ENCODE measurements at places on chromosomes 1 and 21.

- DNase-seq = no peak
Measured at GRCh38 chr1:85316321-85316720, 39.9 kb upstream of the BCL10 start.

- DNase-seq = no peak
Measured at GRCh38 chr1:232101231-232101630, 474.6 kb downstream of the DISC1 start.

- no peak for DNase-seq
Measured at GRCh38 chr1:22555371-22555656, 8.0 kb upstream of the EPHA8 start.

DNA sequence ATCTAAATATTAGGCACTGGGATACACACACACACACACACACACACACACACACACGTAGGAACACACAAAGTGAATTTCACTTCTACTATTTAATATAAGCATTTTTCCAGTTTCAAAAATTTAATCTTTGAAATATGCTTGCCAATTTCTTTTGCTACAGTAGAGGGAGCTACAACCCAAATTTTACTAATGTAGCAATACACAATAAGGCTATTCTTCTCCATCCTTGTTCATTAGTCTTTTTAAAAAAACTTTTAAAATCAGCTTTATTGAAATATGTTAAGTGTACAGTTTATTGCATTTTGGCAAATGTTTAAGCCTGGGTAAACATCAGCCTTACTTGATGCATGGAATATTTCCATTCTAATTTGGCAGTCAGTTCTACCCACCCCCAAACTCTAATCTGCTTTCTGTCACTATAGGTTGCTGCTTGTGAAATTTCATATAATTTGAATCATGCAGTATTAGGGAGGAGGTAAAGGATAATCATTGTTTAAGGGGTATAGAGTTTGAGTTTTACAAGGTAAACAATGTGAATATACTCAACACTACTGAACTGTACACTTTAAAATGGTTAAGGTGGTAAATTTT, 93.0 kb upstream of the TENT5C start:
- DNase-seq = peak; percentile 42

DNA sequence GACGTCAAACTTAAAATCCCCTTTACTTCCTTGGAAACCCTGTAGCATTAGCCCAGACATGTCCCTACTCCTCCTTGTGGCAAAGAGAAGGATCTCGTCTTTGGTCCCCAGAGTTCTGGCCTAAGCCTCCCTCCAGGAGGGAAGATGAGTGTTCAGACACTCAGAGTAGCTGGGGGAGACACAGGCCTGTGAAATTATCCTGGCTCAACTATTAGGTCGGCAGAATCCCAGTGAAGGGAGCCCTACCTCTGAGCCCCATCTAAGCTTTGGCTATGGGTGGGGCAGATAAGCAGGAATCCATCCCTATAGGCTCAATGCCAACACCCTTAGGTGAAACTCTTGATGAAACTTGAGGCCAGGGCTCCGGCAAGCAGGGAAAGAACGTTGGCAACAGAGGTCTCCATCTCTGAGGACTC, 1.7 kb upstream of the SFN start:
- DNase-seq = no peak

GRCh38 chr1:54608566-54609230, 14.6 kb downstream of the FAM151A start:
- DNase-seq = no peak

GRCh38 chr1:17297991-17298390, 10.0 kb upstream of the PADI4 start:
- DNase-seq = no peak

GRCh38 chr1:74712881-74713280, 20.0 kb downstream of the CRYZ start:
- DNase-seq = no peak

DNA sequence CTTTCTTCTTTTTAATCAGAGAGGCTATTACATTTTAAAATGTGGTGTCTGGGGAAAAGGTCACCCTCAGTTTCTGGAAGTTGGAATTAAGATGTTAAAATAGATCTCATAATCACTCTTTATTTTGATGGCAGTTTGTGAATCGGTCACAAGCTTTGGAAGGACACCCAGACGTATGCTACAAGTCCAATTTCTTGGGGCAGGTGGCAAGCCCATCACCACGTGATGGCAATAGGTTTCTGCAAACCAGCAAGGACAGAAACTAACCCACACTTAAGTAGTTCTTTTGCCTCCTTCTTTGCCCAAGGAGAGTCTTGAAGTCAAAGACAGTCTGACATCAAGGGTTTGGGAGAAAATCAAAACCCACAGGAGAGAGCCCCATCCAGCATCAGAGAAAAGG, 72.9 kb downstream of the C1orf87 start:
- DNase-seq = no peak

DNA sequence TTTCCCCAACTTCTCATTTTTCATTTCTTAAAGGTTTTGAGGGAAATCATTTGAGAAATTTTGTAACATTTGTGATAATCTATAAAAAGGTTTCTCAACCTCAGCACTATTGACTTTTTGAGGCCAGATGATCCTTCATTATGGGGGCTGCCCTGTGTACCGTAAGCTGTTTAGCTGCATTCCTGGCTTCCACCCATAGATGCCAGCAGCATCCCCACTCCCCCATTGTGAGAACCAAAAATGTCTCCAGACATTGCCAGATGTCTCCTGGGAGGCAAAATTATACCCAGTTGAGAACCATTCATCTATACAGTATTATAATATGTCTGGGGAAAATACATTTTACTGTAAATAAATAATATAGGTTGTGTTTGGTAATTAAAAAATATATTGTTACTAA, 146.0 kb downstream of the PBX1 start:
- no peak for DNase-seq

DNA sequence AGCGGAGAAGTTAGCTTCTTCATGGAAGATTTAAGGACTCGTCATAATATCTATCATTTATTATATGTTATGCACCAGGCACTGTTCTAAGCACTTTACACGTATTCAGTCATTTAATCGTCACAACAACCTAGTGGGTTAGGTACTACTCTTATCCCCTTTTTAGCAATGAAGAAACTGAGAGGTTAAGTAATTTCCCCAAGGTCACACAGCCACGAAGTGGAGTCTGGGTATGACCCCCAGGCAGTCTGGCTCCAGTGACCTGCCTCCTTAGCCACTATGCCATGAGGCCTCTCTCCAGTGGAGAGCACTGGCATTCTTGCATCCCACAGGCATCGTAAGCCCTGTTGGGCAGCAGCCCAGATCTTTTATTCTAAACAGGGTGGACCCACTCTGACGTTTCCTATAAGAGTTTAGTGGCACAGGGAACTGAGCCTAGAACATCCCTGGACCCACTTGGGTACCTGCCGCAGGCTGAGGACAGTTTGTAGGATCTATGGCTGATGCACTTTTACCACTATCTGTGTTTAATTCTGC, 123.0 kb downstream of the NAV1 start:
- no peak for DNase-seq

- no peak for DNase-seq
Measured at GRCh38 chr1:35777109-35777508, 7.3 kb upstream of the CLSPN start.

GRCh38 chr1:199857108-199857507, 170.4 kb upstream of the NR5A2 start:
- DNase-seq = peak; percentile 80

GRCh38 chr1:1922956-1923833, 4.1 kb upstream of the TMEM52 start:
- no peak for DNase-seq
